ENCODE measurements at places on chromosomes 7 and 10.

DNA sequence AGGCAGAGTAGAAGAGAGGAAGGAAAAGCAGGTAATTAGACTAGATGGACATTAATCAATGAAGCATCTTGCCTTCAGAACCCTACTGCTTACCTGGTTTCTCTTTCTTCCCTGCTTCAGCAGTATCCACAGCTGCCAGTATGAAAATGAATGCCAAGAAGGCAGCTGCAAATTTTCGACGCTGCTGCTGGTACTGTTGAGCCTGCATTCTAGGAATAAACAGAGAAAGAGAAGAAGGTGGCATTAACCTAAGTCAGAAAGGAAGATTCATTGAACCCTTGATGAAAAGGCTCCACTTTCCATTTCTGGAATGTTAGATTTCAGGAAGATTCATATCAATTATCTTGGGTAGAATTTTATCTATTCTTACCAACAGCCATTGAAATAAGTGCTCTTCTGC lies 88.8 kb downstream of the PTN start:
- DNase-seq, result no peak

GRCh38 chr7:29806995-29807841 lies 910 bp downstream of the WIPF3 start:
- DNase-seq, result no peak

DNA sequence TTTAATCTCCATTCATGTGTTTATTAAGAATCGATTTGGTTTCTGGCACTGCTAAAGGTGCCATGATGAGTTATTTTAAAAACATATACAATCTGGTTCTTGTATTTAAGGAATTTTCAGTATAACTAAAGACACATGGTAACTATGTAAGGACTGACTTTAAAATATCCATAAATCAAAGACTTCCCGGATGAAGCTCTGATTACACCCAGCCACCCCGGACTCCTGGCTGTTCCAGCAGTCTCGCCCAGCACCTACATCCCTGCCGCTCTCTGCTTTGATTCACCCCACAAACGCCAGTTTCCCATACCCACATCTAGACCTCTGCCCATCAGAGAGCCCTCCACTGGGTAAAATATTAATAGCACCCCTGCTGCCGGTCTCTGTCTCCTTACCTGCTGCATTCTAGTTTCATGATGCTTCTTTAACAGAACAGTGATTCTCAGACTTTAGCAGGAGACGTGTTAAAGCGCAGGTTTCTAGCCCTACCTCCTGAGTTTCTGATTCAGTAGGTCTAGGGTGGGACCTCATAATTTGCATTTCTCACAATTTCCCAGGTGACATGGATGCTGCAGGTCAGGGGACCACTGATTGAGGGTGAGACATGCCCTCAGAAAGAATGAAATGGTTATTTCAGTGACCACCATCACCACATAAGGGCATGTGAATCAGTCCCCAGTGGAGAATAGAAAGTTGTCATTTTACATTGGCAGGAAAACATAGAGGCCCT lies 185.7 kb downstream of the KIAA1217 start:
- DNase-seq, result no peak

DNA sequence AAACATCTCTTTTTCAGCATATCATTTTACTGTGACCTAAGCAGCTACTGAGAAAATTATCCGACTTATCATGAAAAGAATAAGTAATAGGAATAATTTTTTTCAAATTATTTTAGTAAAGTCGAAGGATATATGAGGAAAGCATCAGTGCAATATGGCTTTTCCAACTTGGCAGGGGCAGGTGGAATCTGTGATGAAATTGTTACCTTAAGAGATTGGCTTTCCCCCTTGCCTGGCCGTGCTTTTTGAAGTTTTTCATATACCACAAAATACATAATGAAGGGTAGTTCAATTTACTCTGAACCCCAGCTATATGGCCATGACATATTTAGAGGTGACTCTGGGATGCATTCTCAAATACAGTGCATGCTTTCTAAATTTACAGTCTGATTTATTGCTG lies 87.2 kb upstream of the MKX start:
- no peak for DNase-seq

- no peak for DNase-seq
Measured at GRCh38 chr7:47737601-47738000, 155.7 kb upstream of the TNS3 start.

DNA sequence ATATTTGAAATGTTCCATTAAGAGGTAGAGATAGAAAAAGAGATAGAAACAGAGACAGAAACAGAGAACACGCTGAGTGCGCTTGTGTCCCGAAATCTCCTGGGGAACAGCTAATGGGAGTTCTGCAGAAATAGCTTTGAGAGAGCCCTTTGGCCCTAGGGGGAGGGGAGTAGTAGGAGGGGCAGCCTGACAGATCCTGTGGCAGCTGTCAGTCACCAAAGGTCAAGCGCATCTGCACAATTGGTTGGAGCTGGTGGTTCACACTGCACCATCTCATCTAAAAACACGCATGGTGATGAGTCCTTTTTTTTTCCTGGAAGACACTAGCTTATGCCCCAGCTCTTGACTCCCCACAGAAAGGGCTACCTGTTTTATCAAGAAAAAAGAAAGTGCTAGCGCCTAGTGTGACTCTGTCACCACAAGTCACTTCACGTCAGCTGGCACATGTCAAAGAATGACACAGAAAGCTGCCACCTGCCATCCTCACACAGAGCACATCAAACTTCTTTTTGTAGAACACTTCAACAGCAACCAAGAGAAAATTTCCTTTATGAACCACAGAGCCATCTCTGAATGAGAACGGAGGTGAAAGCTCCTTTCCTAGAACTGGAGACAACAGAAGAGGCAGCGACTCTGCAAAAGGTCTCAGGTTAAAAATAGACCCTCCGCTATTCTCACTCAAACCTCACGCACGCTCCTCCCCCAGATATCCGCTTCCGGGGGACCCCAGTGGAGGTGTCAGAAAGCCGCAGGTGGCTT lies 125.7 kb downstream of the GFRA1 start:
- no peak for DNase-seq

DNA sequence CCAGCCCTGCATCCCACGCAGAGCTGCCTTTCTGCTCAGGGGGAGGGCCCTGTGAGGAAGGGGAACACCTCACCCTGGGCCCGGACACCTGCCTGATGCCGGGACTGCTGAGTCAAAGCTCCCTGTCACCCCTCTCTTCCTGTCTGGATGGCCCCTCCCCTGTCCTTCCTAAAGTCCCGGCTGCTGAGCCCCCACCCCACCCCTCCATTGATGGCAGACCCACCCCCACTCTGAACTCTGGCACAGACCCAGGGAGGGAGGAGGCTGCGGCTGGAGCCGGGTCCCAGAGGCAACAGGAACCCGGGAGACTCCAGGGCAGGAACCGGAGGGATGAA lies 78.7 kb downstream of the ELFN1 start:
- DNase-seq, result no peak

GRCh38 chr7:50450590-50451032 lies 461 bp upstream of the FIGNL1 start:
- no peak for DNase-seq

GRCh38 chr10:105183536-105183935 lies 542.4 kb downstream of the SORCS3 start:
- DNase-seq, result no peak

GRCh38 chr10:118669835-118670234 lies 74.4 kb upstream of the PRLHR start:
- no peak for DNase-seq

GRCh38 chr7:39616138-39616537 lies 7.2 kb upstream of the RALA start:
- no peak for DNase-seq

- no peak for DNase-seq
Measured at GRCh38 chr7:52088008-52088901, 771.6 kb upstream of the COBL start.

DNA sequence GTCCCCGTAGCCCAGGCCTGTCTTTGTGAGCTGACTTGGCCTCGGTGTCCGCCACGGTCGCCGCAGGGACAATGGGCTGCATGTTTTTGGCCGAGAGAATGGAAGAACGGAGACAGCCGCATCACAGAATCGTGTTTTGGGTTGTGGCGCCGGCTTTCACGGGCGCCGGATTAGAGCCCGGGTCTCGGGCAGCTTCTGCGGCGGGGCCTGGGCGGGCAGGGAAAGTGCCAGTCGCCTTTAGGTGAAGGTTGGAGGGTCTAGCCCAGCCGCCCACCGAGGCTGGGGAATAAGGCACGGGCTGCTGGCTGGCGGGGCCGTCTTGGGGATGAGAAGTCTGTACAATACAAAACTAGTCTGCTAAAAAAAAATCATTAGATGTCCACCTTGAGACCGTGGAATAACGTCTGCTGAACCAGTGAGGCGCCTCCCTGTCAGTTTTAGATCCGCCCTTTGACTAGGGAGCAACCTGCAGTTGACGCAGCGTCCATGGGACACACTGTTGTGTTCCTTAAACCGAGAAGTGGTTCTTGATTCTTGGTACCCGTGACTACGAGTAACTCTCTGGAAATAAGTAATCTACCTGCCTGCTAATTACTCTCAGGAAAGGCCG lies 577 bp downstream of the DNAJB9 start:
- DNase-seq, result no peak

- DNase-seq, result no peak
Measured at GRCh38 chr7:76230214-76230613, 28.5 kb downstream of the SRRM3 start.

DNA sequence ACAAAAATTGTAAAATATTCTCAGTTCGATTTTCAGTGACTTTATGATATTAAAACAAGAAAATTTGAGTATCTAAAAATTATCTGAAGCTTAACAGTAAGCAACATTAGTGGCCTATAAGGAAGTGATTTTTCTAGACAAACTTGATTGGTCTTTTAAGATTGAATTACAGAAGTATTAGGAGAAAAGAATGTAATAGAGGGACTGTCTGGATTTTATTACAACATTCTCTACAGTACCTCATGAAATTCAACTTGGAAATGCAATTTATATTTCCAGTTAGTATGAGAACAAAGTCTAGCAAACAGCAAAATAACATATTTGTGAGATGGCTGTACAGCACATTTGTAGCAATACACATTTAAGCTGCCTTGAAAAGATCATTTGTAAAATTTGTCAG lies 18.8 kb downstream of the REEP3 start:
- DNase-seq, result no peak

- no peak for DNase-seq
Measured at GRCh38 chr7:85343484-85343883, 156.6 kb upstream of the SEMA3D start.

- no peak for DNase-seq
Measured at GRCh38 chr10:93468461-93469213, 13.5 kb downstream of the MYOF start.

- DNase-seq, result no peak
Measured at GRCh38 chr10:125840406-125840805, 17.1 kb downstream of the BCCIP start.

GRCh38 chr7:157678501-157678900 lies 341.7 kb downstream of the DNAJB6 start:
- no peak for DNase-seq

- DNase-seq, result peak; percentile 16
Measured at GRCh38 chr10:11178606-11179515, 161.2 kb downstream of the CELF2 start.

GRCh38 chr7:92487804-92488203 lies 10.1 kb upstream of the ERVW-1 start:
- DNase-seq, result no peak

- no peak for DNase-seq
Measured at GRCh38 chr7:20651960-20652544, 36.6 kb downstream of the ABCB5 start.

DNA sequence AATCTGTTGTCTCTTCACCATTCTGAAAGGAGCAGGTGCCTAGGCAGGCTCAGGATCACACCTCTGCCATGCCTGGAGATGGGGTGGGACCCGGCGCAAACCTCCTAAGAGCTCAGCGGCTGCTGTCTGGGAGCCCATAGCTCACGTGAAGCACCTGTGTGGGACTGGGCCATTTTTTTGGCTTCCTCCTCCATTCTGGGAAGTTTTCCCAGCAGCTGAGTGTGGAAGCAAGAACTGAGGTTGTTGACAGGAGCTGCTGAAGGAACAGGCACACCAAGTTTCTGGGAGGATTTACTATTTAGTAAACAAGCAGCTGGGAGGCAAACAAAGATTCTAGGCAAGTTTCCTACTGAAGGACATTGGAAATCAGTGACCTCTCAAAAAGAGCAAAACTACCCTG lies 77.3 kb downstream of the FAM13C start:
- no peak for DNase-seq

DNA sequence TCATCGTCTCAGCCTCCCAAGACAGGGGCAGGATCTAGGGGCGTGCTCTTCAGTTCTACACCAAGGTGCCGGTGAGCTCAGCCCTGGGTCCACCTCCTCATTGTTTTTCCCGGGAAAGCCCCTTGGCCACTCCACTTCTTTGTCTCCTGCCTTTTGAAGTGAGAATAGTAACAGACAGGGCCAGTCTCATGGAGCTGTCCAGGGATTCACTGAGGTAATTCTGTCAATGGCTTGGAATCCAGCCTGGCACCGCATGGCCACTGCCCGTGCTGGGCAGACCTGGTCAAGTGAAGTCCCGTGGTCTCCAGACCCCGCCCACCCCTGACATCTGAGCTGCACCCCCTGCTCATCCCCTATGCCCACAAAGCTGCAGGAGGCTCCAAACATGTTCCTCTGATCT lies 138.9 kb downstream of the TNS3 start:
- no peak for DNase-seq

- no peak for DNase-seq
Measured at GRCh38 chr7:155009570-155010157, 6.7 kb upstream of the PAXIP1 start.

- no peak for DNase-seq
Measured at GRCh38 chr7:98352621-98353020, 48.3 kb downstream of the BAIAP2L1 start.
